ENCODE measurements at places on chromosomes 4 and X. TPM values are rescaled to one million over a fixed set of nuclear protein-coding genes. Genes with fewer than 3 reads are reported as not detected.

RNF128 gene
- total RNA-seq, result 15.4 TPM

DNA sequence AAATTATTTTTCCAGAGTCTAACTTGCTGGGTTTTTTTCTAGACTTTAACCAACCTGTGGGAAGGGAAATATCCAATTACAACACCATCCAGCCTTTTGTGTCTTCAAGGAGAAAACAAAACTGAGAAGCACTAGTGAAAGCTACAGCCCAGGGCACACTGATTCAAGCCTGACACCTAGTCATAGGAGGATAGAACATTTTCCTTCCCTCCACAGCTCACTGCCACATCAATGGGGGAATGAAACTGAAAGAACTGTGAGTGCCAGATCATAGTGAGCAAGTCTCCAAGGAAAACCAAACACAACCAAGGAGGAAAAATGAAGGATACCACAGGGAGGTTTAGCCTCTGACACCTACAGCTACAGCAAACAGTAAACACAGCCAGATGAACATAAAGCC, 43.3 kb upstream of the MAGEA8 start:
- no peak for DNase-seq
- no peaks in the 10 kb centered on the region for H3K4me1 ChIP-seq
- no peak overlapping the region for H3K4me3 ChIP-seq
- no peaks in the 10 kb centered on the region for H3K27me3 ChIP-seq

DNA sequence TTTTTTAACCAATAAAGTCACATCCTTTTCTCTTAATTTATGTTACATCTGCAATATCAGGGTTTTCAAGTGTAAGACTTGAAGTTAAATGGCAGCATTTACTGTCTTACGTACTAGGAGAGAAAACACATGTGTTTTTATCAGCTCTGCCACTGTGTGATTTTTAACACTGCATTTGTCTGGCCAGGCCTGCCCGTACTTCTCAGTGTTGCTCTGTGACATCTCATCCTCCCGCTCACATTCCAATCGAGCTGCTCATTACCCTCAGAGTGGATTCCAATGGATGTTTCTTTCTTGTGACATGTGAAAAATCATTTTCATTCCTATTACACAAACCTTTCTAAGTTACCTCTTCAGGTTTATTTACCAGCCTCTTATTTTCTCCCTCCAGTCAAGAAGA, 420.3 kb downstream of the FAT4 start:
- H3K27me3 ChIP-seq, result no peaks in the 10 kb centered on the region
- H3K27ac ChIP-seq, result no peak overlapping the region
- H3K4me1 ChIP-seq, result peaks cover 5% of the 10 kb centered on the region
- H3K4me3 ChIP-seq, result no peak overlapping the region
- no peak for DNase-seq

GRCh38 chrX:75603833-75604232, 81.0 kb upstream of the ZDHHC15 start:
- H3K27me3 ChIP-seq, result no peaks in the 10 kb centered on the region
- H3K36me3 ChIP-seq, result no peaks in the 10 kb centered on the region
- no peak overlapping the region for H3K27ac ChIP-seq
- no peak overlapping the region for H3K4me3 ChIP-seq

DNA sequence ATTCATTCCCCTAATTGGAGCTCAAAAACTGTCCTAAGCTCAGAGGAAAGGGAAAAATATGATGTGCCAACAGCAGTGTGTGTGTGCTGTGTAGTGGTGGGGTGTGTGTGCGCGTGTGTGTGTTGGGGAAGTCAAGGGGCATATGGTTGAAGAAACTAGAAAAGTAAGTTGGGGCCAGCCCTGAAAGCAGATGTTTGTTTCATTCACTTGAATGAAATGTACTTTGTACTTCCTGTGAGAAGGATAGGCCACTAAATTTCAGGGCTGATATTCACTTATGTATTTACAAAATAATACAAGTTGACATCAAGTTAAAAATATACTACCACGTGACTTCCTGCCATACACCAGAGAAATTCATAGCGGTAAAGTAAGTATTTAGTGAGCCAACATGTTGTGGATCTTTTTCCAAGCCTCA, 151.3 kb upstream of the JADE1 start:
- no peaks in the 10 kb centered on the region for H3K36me3 ChIP-seq
- no peaks in the 10 kb centered on the region for H3K27me3 ChIP-seq
- no peak for DNase-seq

DNA sequence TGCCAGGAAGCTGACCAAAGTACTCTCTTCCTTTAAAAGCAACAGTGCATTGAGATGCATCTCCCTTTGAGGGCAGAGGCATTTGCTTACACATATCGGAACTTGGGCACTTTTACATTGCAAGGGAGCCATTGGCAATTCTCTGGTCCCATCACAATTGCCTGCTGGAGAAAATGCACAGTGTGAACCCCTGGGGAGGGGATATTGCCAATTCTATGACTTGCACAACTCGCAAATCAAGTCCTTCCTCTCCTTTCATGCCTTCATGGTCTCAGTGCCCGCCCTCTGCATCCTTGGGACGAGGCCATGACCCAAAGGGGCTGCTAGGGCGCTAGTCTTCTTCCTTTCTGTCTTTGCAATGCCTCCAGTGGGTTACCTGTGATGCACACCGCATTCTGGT, 14.9 kb upstream of the PDZD4 start:
- H3K36me3 ChIP-seq, result no peaks in the 10 kb centered on the region
- no peak for DNase-seq
- no peak overlapping the region for H3K27ac ChIP-seq
- no peak overlapping the region for H3K4me3 ChIP-seq
- peaks cover 4% of the 10 kb centered on the region for H3K27me3 ChIP-seq

- H3K4me1 ChIP-seq, result no peaks in the 10 kb centered on the region
- peak overlapping the region; percentile 19 for H3K4me3 ChIP-seq
- H3K27ac ChIP-seq, result no peak overlapping the region
Observed at GRCh38 chrX:112941209-112941837, 100.7 kb upstream of the AMOT start.

All from lower lobe of right lung (tissue), 2 donors.